ENCODE measurements at places on chromosomes 1 and 21. TPM values are rescaled to one million over a fixed set of nuclear protein-coding genes. Genes with fewer than 3 reads are reported as not detected.

FCRL4 gene
- total RNA-seq, result not detected

KRTAP13-2 gene
- not detected for total RNA-seq

- DNase-seq, result no peak
- H3K4me3 ChIP-seq, result no peak overlapping the region
- no peaks in the 10 kb centered on the region for H3K36me3 ChIP-seq
- H3K27ac ChIP-seq, result no peak overlapping the region
- peaks cover 5% of the 10 kb centered on the region for H3K4me1 ChIP-seq
Observed at GRCh38 chr1:44591381-44591780, 82.9 kb downstream of the TMEM53 start.

GRCh38 chr1:106995970-106996369 lies 60.5 kb upstream of the PRMT6 start:
- H3K4me3 ChIP-seq, result no peak overlapping the region
- H3K27me3 ChIP-seq, result no peaks in the 10 kb centered on the region
- no peaks in the 10 kb centered on the region for H3K36me3 ChIP-seq
- H3K4me1 ChIP-seq, result no peaks in the 10 kb centered on the region
- no peak overlapping the region for H3K27ac ChIP-seq

DNA sequence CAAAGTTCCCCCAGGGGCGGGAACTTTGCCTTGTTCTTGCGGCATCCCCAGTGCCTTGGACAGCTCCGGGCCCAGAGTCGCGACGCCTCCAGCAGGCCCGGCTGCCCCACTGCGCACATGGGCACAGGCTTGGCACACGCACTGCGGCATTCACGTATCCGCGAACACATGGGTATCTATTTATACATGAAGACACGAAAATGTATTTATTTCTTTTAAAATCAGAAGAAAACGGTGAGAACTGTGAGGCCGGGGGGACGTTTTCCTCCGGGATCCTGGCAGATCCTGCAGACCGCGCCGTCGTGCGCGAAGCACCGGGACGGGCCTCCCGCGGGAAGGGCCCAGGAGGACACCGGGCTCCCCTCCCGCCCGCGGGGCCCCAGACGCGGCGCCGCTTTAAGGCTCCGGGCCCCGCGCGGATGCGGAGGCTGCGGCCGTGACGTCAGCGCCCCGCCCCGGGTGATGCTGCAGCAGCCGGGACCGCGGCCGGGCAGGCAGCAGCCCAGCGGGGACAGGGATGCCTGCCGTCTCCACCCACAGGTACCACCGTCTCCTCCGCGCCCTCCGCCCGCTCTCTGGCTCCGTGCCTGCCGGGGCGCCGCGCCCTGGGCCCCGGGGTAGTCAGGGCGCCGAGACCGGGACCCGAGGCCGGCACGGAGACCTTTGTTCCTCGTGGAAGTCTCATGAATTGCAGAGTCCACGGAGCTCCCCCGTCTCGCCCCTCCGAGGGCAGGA lies at the start of gene SLC45A1:
Gene SLC45A1, plus strand, starts transcription at position 468 of the 735 bp plus-strand sequence. CDS start 6,216 bp downstream, outside the sequence.
- peaks cover 13% of the 10 kb centered on the region for H3K4me1 ChIP-seq
- H3K4me3 ChIP-seq, result peak within 1 kb of the TSS; percentile 37
- H3K36me3 ChIP-seq, result no peaks in the 10 kb centered on the region
- no peaks in the 10 kb centered on the region for H3K27me3 ChIP-seq

GRCh38 chr1:31647106-31647505 lies 2.4 kb upstream of the PEF1 start:
- H3K27ac ChIP-seq, result no peak overlapping the region
- H3K4me3 ChIP-seq, result no peak overlapping the region
- H3K27me3 ChIP-seq, result no peaks in the 10 kb centered on the region
- H3K4me1 ChIP-seq, result 0 out of 2 replicates have a peak, but pooled peaks cover 9% of the 10 kb centered on the region

TMCC2 gene
- total RNA-seq, result 0.91 TPM

NEGR1 gene
- not detected for total RNA-seq

DNA sequence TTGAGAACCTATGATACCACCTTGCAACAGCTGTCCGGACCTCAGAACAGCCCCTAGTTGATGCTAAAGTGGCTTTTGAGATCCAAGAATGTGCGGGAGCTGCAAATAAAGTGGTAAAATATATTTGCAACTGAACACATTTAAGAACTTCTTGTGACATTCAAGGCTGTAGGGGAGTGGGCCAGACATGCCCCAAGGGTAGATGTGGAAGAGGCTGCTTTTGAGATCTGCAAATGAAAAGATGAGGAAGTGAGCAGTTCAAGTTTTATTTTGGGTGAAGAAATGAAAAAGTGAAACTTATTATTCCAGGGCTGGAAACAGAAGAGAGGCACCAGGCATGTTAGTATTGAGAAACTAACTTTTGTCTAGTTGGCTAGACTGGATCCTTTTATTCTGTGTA lies 359.5 kb upstream of the PLXNA2 start:
- H3K27me3 ChIP-seq, result no peaks in the 10 kb centered on the region
- no peak overlapping the region for H3K4me3 ChIP-seq
- no peaks in the 10 kb centered on the region for H3K36me3 ChIP-seq
- H3K4me1 ChIP-seq, result no peaks in the 10 kb centered on the region

DNA sequence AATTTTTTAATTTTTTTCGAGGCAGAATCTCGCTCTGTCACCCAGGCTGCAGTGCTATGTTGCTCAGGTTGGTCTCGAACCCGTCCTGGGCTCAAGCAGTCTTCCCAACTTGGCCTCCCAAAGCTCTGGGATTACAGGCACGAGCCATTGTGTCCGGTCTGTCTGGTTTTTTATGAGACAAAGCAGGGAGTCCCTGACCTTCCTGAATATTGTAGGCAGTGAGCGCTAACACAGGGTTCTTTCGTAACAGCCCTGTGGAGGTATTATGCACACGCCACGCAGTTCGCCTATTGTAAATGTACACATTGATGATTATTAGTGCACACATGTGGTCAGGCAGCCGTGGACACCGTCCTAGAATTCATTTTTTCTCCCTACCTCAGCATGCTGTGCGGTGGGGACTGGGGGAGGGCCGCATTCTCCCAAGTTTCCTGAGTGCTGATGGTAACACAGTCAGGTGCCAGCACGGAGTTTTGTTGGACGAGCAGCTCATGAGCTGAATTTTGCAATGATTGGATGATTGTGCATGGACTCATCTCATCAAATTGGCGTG lies 19.6 kb downstream of the SPSB1 start:
- no peaks in the 10 kb centered on the region for H3K36me3 ChIP-seq
- H3K4me3 ChIP-seq, result no peak overlapping the region
- H3K27ac ChIP-seq, result no peak overlapping the region
- H3K27me3 ChIP-seq, result no peaks in the 10 kb centered on the region

RPTN gene
- total RNA-seq, result not detected

KCND3 gene
- 4.0 TPM for total RNA-seq

LINGO4 gene
- not detected for total RNA-seq

- H3K36me3 ChIP-seq, result no peaks in the 10 kb centered on the region
- H3K4me1 ChIP-seq, result no peaks in the 10 kb centered on the region
- no peak for DNase-seq
- H3K27ac ChIP-seq, result no peak overlapping the region
- no peaks in the 10 kb centered on the region for H3K27me3 ChIP-seq
Observed at GRCh38 chr1:218025454-218025853, 259.6 kb upstream of the RRP15 start.

CELA3B gene
- not detected for total RNA-seq

- no peaks in the 10 kb centered on the region for H3K4me1 ChIP-seq
- H3K27me3 ChIP-seq, result no peaks in the 10 kb centered on the region
- DNase-seq, result no peak
- H3K36me3 ChIP-seq, result no peaks in the 10 kb centered on the region
Observed at GRCh38 chr1:74436078-74436477, 76.3 kb downstream of the LRRC53 start.

KRTAP19-7 gene
- not detected for total RNA-seq

PSRC1 gene
- total RNA-seq, result 23.9 TPM

DNA sequence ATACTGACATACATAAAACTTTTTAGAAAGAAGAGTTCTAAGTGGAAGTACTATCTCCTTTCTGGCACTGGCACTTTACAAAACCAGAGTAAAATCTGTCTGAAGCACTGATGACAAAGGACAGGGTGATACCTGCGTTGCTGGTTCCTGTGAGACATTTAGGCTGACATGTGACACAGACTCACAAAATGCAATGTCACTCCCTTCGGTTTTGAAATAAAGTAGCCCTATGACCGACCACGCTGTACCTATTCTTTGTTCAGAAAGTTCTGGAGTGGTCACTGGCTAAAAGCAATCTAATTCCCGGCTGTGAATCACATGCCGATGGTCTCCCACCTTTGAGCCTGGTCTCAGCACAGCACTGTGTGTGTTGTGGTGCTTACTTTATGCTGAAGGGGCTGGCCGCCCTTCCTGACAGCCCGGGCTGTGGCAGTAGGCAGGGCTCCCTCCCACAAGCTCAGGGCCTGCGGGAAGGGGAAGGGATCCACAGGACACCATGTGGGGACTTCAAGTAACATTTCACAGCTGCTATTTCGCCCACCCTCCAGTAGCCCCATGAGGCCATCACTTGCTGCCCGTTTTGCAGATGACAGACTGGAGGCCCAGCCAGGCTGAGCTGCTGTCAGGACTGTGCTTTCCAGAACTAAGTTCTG lies 48.0 kb downstream of the MRPL37 start:
- no peak overlapping the region for H3K27ac ChIP-seq
- no peaks in the 10 kb centered on the region for H3K36me3 ChIP-seq
- no peaks in the 10 kb centered on the region for H3K27me3 ChIP-seq
- H3K4me1 ChIP-seq, result no peaks in the 10 kb centered on the region
- no peak for DNase-seq
- H3K4me3 ChIP-seq, result no peak overlapping the region

- peaks cover 4% of the 10 kb centered on the region for H3K4me1 ChIP-seq
- H3K4me3 ChIP-seq, result peak overlapping the region; percentile 85
- H3K36me3 ChIP-seq, result peaks cover 8% of the 10 kb centered on the region
- H3K27ac ChIP-seq, result no peak overlapping the region
Observed at GRCh38 chr1:153670257-153670858, 435 bp downstream of the ILF2 start.

GRCh38 chr1:98018074-98018473 lies 97.2 kb upstream of the DPYD start:
- H3K4me3 ChIP-seq, result no peak overlapping the region
- no peaks in the 10 kb centered on the region for H3K27me3 ChIP-seq
- H3K4me1 ChIP-seq, result no peaks in the 10 kb centered on the region
- no peak for DNase-seq
- H3K36me3 ChIP-seq, result no peaks in the 10 kb centered on the region

- no peaks in the 10 kb centered on the region for H3K27me3 ChIP-seq
- H3K36me3 ChIP-seq, result no peaks in the 10 kb centered on the region
- no peak overlapping the region for H3K4me3 ChIP-seq
- H3K4me1 ChIP-seq, result no peaks in the 10 kb centered on the region
Observed at GRCh38 chr1:53508991-53509666, 49.9 kb downstream of the DMRTB1 start.

DNA sequence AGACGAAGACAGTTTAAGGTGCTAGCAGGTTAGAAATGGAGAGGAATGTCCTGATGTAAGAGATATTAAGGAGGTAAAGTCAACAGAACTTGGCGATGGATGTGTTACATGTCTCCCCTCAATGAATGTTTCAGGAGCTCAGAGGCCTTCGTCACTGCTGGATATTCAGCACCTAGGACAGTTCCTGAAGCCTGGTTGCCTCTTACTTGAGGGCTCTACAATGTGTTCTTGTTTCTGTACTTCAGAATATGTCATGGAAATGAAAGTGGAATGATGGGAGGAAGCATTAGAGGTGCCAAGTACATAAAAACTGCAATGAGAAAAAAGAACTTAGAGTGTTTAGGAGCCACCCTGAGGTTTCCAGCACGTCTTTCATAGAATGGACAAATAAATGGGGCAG lies 17.7 kb downstream of the TNR start:
- no peak overlapping the region for H3K27ac ChIP-seq
- no peaks in the 10 kb centered on the region for H3K4me1 ChIP-seq
- no peaks in the 10 kb centered on the region for H3K27me3 ChIP-seq
- DNase-seq, result peak; percentile 55

DNA sequence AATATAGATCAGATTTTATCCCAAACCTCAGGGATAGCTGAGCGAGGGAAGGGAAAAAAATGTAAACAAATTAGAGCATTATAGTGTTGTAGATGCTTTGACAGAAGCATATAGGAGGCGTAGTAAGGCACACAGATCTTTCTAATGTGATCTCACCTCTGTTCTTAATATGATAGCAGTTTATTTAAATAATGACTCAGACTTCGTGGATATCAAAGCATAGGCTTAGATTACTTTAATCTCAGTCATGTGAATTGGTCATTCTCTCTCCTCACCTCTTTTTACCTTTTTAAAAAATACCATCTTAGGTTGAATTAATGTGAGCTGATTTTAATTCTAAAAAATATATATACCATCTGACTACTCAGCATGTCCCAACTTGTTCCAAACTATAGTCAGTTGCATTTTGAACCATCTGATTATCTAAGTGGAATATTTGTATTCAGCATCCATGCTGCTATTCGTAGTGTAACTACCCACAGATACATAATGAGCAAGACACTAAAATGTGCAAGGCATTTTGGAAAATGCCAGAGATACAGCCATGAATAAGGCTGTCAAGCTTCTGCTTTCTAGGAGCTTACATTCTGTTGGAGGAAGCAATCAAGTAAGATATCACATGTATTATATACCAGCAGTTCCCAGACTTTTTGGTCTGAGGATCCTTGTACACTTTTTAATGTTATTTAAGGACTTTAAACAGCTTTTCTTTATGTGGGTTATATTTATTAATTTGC lies 76.7 kb downstream of the OSBPL9 start:
- no peak overlapping the region for H3K27ac ChIP-seq
- no peaks in the 10 kb centered on the region for H3K27me3 ChIP-seq
- no peak for DNase-seq
- H3K4me3 ChIP-seq, result no peak overlapping the region
- peaks cover 18% of the 10 kb centered on the region for H3K4me1 ChIP-seq
- H3K36me3 ChIP-seq, result no peaks in the 10 kb centered on the region

DNA sequence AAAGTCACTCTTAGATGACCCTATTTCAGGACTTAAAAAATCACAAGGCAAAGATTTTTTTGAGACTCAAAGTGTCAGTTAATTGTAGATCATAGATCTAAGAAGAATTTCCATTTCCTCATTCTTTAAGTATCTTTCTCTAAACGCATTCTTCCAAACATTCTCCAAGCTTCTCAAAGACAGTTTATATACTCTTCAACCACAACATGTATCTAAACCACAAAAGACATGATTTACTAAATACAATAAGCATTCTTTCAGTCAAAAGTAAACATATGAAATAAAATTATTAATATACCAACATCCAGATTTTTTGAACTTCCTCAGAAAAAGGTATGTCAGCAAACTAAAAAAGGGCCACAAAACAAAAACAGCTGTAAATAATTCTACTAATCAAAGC lies 24.4 kb downstream of the RC3H1 start:
- DNase-seq, result no peak
- no peak overlapping the region for H3K4me3 ChIP-seq
- H3K36me3 ChIP-seq, result no peaks in the 10 kb centered on the region
- no peaks in the 10 kb centered on the region for H3K27me3 ChIP-seq

DNA sequence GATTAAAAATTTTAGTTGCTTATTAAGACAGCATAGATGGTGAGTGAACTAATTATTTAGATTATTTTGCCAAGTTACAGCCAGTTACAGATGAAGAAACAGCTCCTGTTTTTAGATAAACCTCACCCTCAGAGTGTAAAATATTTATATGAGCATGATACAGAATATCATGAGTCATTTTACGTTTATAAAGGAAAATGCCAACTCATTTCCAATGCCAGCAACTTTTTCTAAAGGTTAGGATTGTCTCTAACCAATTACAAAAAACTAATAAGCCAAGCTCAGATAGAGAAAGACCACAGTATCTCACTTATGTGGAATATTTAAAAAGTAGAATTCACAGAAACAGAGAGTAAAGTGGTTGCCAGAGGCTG lies 590.1 kb downstream of the LTN1 start:
- no peaks in the 10 kb centered on the region for H3K27me3 ChIP-seq
- no peak overlapping the region for H3K4me3 ChIP-seq
- H3K36me3 ChIP-seq, result no peaks in the 10 kb centered on the region
- H3K4me1 ChIP-seq, result peaks cover 19% of the 10 kb centered on the region
- no peak overlapping the region for H3K27ac ChIP-seq

DMBX1 gene
- not detected for total RNA-seq

- H3K36me3 ChIP-seq, result no peaks in the 10 kb centered on the region
- H3K27me3 ChIP-seq, result no peaks in the 10 kb centered on the region
- H3K4me1 ChIP-seq, result peaks cover 16% of the 10 kb centered on the region
Observed at GRCh38 chr1:33374336-33375105, 53.6 kb upstream of the A3GALT2 start.
